ENCODE measurements at places on chromosomes 4 and X.
A peak's percentile ranks its signal among the peaks of the same experiment; 100 is the strongest.

- DNase-seq = no peak
These were observed 87.1 kb downstream of the AMELX start for GRCh38 chrX:11380187-11380844.

- no peak for DNase-seq
These were observed 2.6 kb downstream of the MCUB start for GRCh38 chr4:109562457-109563239.

- DNase-seq = peak; percentile 22
These were observed 75.0 kb downstream of the ZFYVE28 start for GRCh38 chr4:2343476-2343875.

DNA sequence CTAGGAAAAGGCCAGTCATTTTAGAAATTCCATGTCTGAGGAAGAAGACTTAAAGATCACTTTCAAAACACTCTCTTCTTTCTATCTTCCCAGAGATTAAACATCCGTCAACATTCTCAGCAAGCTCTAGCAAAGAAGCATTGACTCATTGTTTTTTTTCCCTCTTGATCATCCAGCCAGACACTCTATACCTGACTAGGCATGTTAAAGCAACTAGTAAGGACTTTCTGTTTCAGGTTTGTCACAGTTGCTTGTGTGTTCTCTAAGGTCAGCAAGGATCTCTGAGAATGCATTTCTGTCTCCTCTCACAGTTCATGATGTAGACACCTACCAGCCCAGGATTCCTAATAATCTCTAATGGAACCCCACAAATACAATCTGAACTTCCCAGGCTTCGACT lies 112.2 kb downstream of the IL13RA2 start:
- no peak for DNase-seq

DNA sequence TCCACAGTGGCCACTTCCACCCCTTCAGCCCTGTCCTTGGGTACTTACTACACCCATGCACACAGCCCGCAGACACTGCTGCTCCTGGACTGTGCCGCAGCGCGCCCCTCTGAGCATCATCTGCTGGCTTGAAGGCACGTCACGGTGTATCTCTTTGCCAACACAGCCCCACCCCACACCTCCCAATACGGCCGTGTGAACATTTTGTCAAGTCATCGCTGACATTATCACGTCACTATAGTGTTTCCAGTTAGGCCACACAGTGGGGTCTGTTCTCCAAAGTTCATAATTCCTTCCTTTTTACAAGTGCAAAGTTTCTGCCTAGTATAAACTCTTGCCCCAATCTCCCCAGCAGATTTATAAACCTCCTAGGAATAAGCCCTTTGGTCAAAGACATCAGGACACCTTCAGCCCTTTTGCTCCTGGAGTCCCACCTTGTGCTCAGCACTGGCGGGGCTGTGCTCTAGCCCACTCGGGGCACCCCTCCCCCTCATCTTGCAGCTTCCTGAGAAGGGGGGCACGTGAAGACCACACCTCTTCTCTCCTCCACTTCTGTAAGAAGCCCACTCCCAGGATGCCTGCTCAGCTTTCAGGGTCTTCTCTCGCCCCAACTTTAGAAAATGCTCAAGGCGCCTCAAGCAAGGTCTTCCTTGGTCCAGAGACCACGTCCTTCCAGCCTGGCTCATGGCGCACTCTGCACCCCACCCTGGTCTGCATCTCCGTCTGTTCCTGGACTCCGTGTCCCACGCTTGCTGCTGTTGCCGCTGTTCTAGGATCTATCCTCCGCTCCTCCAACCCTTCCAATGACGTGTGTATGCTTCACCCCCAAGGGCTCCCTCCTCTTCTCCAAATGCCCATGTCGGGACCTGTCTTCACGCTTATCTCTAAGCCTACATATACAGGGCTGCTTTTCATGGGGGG lies 7.2 kb downstream of the FAM53A start:
- DNase-seq = no peak

DNA sequence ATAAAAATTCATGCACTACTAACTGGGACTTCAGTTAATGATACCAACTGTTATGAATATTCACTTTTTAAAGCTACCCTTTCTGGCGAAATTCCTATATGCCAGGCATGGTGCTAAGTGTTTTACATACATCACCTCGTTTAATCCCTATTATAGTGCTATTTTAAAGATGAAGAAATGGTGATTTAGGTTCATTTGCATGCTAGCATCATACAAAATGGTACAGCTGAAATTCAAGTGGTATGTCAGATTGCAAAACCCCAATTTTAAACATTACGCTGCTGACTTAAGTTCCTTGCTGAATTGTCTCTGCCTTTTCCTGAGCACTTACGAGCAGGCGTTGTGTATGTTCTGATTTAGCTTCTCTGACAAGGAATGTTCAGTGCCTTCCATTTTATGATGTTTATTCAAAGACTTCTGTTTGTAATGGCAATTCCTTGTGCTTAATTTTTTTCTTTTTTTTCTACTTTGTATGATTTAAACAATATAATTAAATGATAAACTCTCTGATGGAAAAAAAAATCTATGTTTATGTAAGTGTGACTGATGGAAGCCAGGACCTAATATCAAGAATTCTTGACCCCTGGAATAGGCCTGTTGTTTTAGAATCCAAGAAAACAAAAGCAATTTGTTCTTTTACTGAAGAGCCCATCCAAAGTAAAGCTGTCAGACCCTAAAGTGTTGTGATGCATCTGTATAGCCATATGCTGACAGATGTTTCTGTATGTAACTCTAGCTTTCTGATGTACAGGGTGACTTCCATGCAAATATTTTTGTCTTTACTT lies 148.1 kb downstream of the PCDH7 start:
- no peak for DNase-seq

DNA sequence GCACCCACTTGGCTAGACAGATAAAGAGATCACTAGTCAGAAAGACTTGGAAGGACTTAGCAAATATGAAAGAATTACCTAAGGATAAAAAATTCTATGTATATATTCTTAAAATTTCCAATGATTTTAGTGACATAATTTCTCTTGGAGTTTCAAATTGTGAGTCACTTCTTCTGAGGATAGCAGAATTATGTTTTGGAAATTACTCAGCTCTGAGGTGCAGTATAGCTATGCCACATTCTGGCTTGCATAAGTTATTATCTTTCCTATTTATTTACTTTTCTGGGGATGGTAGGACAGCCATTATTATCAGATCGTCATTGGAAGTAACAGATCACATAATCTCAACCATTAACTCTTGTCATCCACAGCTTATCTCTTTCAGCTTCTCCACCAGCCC lies 853.5 kb downstream of the TRIML1 start:
- no peak for DNase-seq

DNA sequence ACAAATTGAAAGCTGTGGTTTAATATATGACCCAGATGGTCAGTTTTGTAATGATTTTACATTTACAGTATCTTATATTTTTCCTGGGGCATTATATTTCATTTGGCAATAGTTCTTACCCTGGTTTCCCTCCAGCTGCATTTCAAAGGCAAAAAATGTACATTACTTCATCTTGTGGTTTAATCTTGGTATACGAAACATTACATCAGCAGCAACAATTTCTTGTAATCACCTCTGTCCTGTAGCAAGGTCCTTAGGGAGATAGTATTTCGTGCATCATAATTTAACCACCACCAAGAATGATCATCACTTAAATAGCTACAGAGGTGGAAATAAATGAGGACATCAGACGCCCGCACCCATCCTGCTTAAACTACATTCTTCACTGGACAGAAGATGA lies 48.8 kb downstream of the HS6ST2 start:
- no peak for DNase-seq

DNA sequence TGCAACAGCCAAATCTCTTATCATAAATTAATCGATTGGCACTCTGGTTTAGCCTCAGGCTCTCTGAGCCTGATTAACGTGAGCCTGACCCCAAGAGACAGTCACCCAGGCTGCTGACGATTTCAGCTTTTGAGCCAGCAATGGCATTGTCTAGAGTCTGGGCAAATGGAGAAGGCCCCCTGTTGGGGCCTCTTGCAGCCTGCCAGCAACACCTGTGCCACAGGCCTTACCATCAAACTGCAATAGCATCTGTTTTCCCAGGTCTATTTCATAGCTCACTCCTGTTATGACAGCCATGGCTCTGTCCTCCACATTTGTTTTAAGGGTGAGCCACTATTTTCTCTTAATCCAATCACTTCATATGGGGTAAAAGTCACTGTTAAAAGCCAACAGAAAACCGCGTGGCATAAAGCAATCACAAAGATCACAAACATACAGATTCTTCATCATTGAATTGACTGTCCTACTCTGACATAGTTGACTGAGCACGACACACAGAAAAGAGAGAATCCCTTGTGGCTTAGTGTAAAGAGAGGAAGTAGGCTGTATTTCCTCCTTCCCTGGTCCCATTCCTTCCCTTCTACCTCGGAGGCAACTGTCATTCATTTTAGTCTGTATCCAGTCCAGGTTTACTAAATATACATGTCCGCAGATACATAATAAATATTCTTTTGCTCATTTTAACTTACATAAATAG lies 47.8 kb downstream of the SLC9A7 start:
- no peak for DNase-seq

- DNase-seq = no peak
These were observed 10.3 kb upstream of the JCHAIN start for GRCh38 chr4:70676554-70677090.

DNA sequence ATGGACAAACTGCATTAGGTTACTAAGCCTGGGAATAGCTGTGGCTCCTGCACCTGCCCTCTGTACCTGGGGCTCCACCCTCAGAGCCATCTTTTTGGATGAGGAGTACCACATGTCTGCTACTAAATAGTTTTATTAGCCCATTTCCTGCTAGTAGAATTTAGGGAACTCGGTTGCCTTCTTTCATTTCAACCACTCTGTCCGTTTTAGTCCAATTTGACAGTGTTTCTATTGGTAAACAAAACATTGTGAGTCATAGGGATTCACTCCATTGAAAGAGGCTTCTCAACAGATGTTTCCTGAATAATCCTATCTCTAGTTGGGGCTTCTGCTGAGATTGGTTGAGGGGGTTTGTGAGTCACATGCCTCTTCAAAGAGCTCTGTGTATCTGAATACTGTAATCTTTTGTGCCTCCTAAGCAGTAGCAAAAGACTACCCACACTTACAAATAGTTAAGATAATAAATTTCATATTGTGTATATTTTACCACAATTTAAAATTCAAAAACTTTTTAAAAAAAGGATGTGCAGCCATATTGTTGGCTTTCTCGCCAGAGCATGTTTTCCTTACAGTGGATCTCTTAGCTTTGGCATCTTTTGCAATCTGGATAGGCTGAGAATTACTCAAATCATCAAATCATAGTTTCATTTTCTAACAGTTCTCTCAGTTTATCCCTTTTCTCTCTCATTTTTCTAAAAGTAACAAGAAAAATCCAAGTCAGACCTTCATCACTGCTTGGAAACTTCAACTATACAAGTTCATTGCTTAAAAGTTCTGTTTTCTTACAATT lies 9.9 kb downstream of the FAM200B start:
- peak; percentile 40 for DNase-seq

DNA sequence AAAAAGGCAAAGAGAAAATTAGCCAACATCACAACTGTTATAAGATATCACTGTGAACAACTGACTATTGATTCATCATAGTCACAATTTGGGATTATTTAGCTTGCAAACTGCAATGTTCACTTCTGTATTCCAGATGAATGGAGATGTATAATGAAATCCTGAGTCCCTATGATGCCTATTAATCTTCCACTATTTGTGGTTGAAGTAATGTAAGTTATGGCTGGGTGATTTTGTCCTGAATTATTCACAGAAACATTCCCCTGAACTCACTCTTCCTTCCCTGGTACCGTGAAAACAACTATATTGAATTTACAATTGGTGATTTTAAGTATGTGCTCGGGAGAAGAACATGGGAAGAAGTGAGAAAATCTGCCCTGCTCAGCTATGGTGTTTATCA lies 50.8 kb upstream of the NPFFR2 start:
- no peak for DNase-seq

DNA sequence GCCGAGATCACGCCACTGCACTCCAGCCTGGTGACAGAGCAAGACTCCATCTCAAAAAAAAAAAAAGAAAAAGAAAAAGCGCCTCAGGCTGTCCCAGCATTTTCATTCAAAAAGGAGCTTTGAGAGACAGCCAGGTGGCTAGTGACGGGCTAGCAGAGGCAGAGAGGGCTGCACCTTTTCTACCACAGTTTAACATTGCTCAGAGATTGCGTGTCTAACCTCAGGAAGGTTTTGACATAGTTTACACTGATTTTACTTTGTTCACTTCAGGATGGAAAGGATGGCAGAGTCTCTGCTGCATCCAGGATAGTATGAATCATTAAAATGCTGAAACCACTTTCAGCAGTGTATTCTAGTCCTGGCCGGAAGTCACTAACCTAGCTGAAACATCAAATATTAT lies 28.1 kb downstream of the ZFP42 start:
- no peak for DNase-seq

DNA sequence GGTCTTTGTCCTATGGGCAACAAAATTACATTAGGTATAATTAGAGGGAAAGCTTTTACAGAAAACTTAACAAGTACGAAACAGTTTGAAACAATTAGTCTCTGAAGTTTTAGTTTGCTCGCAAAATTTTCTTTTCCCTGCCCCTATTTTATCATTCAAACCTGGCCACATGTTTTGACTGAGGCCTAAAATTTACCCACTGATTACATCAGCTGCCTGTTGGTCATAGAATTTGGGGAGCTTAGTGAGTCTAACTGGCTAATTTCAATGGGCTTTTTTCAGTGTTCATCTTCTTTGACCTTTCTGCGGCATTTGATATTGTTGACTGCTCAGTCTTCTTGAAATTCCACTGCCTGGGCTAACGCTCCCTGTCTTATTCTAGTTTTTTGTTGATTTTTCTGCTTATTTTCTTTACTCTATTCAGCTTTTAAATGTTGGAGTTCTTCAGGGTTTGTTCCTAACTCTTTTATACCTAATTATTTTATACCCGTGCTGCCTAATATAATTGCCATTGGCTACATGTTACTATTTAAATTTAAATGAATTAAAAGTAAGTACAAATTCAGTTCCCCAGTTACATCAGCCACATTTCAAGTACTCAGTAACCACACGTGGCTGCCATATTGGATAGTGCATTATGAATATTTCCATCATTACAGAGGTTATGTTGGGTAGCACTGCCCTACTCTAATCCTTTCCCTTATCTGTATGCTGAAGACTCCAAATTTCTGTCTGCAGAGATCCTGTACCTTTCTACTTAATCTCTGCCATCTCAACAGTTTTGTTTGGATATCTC lies 87.5 kb downstream of the SNX25 start:
- no peak for DNase-seq

GRCh38 chr4:89489338-89489771 lies 181.8 kb upstream of the GPRIN3 start:
- no peak for DNase-seq

DNA sequence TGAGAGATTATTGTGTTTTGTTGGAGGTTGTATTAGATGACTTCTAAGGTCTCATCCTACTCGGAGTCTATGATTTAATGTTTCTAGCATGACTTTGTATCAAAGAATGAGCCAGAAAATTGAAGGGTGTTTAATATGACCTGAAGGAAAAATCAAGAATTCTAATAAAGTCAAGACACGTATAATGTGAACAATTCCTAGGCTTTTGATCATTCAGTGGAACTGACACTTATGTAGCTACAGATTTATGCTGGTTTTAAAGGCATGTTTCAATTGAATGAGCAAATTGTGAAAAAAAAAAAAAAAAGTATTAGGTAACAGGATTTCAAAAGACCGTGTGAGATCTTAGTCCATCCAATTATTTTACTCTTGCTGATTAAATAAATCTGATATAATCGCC lies 64.9 kb downstream of the GRID2 start:
- DNase-seq = no peak

- DNase-seq = no peak
These were observed 67.2 kb downstream of the RPS3A start for GRCh38 chr4:151166636-151167035.

Data from head of caudate nucleus (tissue), 42 donors.